Thyroid gland (tissue), 4 donors: ENCODE measurements at places on chromosomes 4 and X. TPM values are rescaled to one million over a fixed set of nuclear protein-coding genes. Genes with fewer than 3 reads are reported as not detected.

The MAGEE2 gene
- not detected for total RNA-seq

GRCh38 chr4:153643406-153644383 lies 40.4 kb upstream of the TLR2 start:
- DNase-seq: no peak

GRCh38 chr4:157558016-157558415 lies 337.5 kb downstream of the GRIA2 start:
- no peak for DNase-seq

DNA sequence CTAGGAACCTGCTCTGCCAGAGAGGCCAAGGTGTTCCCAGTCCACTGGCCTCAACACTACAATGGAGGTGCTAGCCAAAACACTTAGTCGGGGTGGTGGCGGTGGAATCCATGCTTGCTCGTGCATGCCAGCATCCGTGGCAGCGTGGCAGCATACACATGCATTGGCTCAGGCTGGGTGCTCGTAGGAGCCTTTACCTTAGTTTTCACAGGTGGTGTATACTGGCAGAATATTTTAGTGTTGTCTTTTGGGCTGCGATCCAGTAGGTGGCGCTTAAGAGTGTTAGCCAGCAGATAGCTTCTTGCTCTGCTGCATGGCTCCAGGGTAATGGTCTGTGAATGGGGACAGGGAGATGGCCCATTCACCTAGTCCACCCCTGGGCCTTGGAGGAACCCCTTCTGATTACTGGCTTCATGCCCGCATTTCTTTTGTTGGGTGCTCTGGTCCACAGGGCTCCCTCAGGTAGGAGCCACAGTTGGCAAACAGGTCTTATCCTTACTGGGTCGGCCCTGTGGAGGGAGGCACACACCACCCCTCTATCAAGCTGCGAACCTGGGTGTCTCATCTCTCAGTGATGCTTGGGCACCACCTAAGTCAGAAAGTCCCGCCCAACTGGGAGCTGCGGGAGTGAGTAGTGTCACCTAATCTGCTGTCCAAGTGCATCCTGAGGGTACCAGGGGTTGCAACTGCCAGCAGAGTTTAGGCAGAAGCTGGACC lies 40.0 kb downstream of the RIPPLY1 start:
- no peak for DNase-seq

DNA sequence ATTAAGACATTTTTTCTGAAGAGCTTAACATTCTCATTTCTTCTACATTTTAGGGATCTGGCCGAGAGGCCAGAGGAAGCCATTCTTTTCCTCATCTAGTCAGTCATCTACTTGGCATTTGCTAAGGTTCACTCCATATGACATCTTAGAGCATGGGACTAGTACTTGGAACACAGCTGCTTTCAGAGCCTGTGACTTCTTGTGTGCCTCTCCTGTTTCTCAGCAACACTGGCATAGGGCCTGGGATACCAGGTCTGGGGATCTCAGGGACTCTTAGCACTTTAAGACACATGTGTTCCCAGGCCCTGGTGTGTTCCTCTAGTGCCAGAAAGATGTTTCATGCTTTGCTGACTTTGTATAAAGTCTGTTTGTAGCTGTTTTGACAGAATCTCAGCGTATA lies 7.3 kb downstream of the PLP1 start:
- DNase-seq: no peak
